ENCODE measurements at places on chromosomes 13 and 19.

DNA sequence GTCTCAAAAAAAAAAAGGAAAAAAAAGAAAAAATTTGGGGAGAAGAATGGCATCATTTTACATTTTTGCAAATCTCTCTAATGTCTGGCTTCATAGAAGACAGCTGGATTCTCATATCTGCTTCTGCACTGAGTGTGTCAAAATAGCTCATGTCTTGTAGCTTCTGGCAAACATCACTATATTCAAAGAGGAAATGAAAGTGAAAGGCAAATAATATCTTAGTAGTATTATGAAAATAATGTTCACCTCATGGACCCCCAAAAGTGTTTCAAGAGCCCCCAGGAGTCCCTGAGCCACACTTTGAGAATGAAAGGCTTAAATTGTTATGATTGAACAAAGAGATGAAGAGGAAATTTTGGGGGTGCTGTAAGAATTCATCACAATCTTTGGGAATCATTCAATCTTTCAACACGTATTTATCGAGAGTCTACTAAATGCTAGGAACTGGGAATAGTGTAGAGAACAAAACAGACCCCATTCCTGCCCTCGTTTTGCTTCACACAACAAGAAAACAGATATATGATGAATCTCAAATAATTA, 1.2 kb upstream of the SLC6A16 start:
- ATAC-seq, result no peak

DNA sequence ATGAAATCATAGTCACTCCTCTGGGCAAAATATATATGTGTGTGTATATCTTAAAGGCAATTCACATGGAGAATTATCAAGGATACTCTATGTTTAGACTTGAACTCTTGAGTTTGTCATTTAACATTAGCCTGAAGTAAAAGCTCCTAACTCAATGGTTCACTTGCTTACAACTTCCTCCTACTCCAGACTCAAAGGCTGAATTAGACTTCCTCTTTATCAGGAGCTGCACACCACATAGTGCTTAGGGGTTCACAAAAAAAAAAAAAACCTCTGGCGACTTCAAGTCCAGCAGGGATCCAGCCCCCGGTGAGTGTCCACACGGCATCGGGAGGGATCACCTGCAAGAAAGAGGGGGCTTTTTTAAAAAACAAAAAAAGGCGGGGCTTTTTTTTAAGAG, 68.2 kb upstream of the LSM14A start:
- ATAC-seq, result no peak

GRCh38 chr13:74070065-74070464, 64.1 kb downstream of the KLF12 start:
- ATAC-seq, result peak; percentile 85

DNA sequence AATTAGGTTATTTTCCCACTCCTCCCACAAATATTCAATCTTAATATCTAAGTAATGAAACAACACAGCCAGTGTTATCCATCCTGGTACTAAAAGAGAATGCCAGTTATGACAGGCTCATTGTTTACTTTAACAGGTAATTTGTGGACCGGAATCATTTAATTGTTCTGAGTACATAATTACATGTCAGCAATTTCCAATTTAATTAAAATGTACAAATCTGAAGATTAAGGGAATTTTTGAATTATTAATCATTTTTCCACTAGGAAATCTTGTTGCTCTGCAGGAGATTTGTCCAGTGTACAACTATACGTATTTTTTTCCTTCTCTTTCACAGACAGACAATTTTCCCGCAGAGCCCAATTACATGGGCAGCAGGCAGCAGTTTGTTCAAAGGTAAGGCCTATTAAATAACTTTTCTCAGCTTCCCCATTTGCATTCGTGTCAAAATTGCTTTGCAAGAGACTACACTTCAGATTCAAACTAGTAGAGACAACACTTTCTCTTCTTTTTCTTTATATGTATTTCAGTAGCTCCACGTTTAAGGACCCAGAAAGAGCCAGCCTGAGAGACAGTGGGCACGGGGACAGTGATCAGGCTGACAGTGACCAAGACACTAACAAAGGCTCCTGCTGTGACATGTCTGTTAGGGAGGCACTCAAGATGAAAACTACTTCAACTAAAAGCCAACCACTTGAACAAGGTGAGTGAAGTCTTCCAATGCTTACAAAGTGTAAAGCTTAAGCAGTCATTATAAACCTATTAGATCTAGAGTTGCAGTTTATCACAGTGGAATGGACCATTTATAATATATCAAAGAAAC, 34.8 kb downstream of the PCDH17 start:
- ATAC-seq, result no peak

- no peak for ATAC-seq
Observed at GRCh38 chr13:42363941-42364612, 92.1 kb downstream of the AKAP11 start.

DNA sequence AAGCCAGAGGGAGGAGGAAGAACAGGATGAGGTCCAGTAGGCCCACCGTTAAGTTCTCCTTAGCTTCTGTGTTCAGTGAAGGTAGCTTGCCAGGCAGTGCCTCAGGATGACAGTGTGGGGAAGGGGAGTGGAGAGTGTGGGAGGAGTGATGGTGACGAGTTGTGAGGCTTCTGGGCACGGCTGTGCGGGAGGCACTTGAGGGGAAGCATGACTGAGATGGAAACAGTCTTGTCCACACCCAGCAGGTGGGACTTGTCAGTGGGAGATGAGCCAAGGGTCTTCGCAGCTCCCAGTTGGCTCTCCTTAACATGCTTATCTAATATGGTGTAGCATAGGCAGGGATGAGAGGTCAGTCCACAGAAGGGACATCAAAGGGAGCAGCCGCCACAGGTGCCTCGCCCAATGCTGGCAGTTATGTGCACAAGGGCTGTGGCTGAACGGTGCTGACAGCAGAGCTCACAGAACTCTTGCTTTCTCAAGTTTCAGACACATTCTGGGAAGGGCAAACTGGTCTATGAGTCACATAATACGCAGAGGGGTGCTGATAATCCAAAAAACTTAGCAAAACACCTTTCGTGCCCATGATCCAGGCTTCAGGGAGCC, 47.5 kb downstream of the OXGR1 start:
- no peak for ATAC-seq

DNA sequence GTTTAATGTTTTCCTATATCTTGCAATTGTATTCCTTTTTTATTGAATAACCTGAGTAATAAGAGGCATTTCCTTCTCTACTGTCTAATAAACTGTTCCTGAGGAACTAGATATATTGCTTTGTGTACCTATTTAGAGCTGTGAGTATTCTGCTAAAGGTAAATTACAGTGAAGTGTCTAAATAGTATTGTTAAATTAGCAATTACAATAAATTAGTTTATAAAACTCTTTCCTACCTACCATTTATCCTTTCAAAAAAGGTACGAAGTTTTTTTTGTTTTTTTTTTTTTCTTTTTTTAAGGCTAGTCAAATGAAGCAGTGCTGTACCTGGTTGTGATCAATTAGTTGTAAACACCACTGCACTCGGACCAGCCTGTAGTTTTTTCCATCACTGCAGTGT, 34.8 kb downstream of the TM9SF2 start:
- ATAC-seq, result no peak

- no peak for ATAC-seq
Observed at GRCh38 chr19:15418231-15418578, 583 bp downstream of the AKAP8L start.

DNA sequence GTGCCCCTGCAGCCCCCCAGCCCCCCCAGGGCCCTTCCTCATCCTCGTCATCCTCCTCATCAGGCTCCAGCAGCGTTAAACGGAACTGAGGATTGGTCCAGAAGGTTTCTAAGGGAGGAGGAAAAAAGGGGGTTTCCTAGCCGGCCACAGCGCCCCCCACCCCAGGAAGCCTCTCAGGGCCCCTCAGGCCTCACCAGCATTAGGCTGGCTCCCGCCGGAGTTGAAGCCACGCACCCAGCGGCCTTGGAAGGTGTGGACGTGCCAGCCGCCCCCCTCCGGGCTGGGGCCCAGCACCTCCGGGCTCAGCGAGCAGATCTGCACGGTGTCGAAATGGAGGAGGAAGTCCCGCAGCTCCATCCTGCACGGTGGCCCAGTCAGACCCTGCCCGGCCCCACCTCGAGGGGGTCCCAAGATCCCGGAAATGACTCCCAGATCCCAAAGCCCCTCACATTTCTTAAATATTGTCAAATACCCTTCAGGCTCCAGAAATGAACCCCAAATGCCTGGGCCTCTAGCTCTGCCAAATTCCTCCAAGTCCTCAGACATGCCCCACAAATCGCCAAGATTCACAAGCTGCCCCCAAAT, 6.9 kb downstream of the CAPN12 start:
- ATAC-seq, result no peak

GRCh38 chr19:43464134-43464775, 1.2 kb downstream of the LYPD3 start:
- peak; percentile 30 for ATAC-seq

DNA sequence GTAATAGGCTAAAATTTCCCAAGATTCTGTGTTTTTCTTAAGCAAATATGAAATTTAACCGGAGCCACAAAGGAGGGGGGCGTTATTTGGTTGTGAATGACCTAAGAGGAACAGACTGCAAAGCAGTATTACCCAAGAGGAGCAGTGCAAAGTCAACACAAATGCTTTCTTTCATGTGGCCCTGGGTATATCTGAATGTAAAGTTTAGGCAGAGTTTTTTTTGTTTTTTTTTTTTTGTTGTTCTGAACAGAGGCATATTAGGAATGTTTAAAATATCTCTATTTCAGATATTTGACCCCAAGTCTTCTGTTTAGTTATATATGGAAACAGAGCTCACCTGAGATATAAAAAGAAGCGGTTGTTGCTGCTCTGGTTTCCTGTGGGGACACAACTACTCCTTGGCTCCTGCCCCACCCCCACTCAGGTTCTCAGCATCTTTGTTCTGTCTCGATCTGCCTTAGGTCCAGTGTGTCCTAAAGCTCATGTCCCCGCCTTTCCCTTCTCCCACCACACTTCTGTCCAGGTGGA, 220.7 kb downstream of the RFC3 start:
- ATAC-seq, result no peak

DNA sequence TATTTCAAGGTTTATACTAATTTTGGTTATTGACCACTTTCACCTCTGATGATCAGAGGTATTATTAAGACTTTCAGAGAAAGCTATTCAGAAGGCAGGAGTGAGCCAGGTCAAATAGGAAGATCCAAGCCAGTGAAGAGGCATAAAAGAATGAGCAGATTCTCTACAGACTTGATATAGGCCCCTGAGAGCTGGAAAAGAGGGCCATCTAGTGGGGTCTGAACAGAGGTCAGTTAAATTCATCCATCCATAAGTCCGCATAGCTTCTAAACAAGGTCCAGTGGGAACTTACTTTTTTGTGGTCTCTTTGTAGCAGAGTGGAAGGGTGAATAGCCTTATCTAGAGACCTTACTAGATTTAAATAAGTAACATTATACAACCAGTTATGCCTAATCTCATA, 126.6 kb upstream of the UFM1 start:
- ATAC-seq, result no peak

Measured in activated CD4-positive, CD25-positive, alpha-beta regulatory T cell treated with anti-CD3 and anti-CD28 coated beads, Interleukin-2, amount 50 U/mL, for 24 hours (primary cell).